ENCODE measurements at places on chromosomes 12 and 14.

- no peak for DNase-seq
These were observed 24.0 kb downstream of the TCTN1 start for GRCh38 chr12:110637869-110638441.

DNA sequence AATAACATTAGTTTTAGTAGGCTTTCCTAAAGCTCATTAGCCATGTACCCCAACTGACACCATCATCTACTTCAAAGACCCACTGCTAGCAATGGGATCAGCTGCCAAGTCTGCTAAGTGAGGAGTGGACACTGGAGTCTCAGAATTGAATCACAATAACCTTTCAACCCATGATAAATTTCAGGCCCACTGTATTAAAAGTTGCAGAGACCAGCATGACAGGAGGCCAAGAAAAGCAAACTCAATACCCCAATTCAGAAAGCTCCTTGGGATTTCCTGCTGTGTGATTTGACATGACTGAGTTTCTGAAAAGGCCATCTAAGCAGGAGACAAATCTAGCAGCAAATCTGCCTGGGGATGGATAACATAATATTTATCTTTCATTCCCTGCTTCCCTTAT is 320.7 kb downstream of the NELL2 start:
- no peak for DNase-seq

- DNase-seq = no peak
These were observed 75.0 kb downstream of the DIP2B start for GRCh38 chr12:50579757-50580267.

- no peak for DNase-seq
These were observed 73.7 kb downstream of the DCAF5 start for GRCh38 chr14:69079188-69079742.

DNA sequence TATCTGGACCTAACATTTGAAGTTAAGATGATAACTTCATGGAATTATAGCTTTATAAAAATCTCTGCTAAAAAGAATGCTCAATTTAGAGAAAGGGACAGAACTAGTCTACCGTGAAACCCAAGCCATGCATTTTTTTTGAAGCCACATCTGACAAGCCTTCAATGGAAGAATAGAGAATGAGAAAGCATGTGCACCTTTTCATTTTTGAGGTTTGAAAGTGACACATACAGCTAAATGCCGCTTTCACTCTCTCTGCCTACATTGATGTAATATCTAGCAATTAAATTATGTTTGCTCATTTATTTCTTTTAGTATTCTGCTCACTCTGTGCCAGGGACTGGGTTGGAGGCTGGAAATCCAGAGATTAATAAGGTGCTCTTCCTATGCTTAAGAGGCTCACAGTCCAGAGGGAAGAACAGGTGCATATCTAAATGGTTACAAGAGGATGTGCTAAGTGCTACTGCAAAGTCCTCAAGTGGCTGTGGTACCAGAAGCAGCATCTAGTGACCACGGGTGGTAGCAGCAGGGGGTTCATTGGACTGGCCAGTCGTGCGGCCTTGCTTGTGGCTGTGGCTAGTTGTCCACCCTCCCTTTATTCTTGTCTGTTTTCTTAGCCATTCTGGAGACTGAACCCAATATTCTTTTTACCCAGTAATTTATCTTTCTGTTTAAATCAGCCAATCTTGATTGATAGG is 60.4 kb downstream of the PPP1R36 start:
- DNase-seq = no peak

- no peak for DNase-seq
These were observed 53.9 kb downstream of the ACACB start for GRCh38 chr12:109170324-109170723.

DNA sequence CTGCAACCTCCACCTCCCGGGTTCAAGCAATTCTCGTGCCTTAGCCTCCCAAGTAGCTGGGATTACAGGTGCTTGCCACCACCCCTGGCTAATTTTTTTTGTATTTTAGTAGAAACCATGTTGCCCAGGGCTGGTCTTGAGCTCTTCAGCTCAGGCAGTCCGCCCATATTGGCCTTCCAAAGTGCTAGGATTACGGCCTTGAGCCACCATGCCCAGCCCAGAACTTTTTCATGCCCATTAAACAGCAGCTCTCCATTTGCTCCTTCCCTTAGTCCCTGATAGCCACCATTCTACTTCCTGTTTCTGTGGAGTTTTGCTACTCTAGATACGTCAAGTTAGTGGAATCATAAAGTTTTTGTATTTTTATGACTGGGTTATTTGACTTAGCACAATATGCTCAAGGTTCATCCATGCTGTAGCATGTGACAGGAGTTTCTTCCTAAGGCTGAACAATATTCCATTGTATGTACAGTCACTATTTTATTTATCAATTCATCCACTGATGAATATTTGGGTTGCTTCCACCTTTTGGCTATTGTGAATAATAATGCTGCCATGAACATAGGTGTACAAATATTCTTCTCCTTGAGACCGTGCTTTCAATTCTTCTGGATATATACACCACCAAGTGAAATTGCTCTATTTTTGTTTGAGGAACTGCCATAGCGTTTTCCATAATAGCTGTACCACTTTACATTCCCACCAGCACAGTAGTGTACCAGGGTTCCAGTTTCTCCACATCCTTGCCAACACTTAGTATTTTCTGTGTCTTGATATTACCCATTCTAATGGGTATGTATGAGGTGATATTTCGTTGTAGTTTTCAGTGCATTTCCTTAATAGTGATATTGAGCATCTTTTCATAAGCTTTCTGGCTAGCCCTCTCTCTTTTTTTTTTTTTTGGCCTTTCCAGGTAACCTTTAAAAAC is 15.0 kb downstream of the ATF1 start:
- DNase-seq = no peak

DNA sequence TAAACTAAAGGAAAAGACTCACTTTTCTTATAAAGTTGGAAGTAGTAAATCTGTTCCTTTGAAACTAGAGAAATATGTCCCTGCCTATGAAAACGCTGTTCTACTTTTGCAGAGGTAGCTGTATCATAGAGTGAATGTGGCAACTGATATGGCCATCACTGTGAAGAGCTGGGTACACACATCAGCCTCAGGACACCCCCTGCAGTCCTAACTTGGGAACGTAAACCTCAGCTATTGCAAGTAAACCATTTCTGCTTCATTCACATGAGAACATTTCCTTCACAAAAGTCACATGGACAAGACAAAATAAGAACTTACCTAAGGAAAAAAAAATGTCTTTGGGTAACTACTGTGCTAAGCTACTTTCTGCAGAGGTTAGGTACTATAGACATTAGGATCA is 233.3 kb upstream of the PPFIA2 start:
- DNase-seq = no peak

- no peak for DNase-seq
These were observed 164.6 kb downstream of the GCH1 start for GRCh38 chr14:54738009-54738408.

- DNase-seq = no peak
These were observed 236.5 kb downstream of the PHLDA1 start for GRCh38 chr12:75795125-75795524.

DNA sequence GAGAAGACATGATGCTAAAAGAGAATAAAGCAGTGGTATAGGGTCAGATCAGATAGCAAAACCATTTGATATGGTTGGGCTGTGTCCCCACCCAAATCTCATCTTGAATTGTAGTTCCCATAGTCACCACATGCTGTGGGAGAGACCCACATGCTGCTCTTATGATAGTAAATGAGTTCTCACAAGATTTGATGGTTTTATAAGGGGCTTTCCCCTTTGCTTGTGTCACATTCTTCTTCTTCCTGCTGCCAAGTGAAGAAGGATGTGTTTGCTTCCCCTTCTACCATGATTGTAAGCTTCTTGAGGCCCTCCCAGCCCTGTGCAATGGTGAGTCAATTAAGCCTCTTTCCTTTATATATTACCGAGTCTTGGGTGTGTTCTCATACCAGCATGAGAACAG is 49.4 kb downstream of the SLC16A7 start:
- no peak for DNase-seq

- no peak for DNase-seq
These were observed 199.6 kb upstream of the TMEM260 start for GRCh38 chr14:56379956-56380355.

DNA sequence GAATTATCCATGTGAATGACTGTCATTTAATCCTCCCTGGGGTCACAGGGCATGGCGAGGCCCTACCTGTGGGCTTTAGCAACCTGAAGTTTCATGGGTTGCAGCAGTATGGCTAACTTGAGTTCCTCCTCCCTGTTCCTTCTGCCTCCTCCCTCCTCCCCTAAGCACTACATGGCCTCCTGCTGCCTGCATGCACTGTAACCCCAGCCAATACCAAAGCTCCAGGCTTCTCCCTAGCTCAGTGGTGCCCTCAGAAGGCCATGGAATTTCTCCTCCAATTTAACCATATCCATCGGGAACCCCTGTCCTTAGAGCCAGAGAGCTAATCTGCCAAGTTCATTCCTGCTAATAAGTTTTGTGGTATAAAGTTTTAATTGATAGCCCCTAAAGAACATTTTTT is 95.1 kb downstream of the NT5DC3 start:
- no peak for DNase-seq

DNA sequence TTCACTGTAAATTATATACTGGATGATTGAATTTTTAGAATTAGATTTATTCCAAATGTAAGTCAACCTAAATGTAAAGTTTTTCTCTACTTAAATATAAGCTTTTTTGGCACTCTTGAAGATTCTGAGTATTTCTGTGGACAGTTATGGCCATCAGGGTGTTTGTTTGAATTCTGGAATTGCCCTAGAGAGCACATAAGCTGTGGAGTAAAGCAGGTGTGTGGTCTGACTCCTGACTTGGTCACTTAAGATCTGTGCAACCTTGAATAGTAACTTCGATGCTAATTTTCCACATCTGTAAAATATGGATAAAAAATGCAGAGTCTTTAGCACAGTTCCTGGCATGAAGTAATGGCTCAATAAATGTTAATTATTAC is 64.4 kb downstream of the FUT8 start:
- no peak for DNase-seq

DNA sequence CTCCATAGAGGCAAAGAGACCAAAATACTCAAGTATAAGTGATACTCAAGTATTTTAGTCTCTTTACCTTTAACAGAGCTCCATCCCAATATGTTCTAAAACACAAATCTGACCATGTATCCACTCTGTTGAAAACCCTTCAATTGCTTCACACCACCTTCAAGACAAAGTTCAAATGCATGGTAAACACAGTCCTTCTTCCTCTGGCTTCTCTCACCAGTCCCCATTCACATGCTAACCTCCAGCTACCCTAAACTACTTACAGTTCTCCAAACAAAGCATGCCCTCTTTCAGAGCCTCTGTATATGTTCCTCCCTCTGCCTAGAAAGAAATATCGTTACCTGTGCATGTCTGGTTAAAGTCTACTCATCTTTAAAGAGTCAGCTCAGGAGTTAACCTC is 100.2 kb downstream of the NUMB start:
- DNase-seq = no peak

DNA sequence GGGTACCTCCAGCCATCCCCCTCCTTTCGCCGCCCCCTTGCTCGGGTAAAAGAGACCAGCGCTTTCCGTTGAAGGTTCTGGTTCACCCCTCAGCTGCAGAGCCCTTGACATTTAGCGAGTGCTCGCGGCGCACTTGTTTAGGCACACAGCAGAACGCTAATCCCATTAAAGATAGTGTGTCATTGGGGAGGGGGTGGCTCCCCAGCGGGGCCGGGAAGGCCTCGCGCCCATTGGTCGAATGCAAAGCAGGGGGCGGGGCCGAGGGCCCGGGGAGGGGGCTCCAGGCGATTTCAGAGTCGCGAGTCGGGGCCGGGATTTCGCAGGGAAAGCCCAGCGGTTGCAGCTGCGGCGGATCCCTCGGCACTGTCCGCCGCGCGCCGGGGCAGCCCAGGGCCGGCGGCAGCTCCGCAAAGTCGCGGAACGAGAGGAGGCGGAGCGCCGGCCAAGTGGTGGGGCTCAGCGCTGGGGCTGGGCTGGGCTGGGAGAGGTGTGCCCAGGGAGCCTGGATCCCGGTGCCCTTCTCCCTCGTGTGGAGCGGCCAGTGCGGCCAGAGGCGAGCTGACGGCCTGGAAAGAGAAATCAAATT is 122.9 kb downstream of the TSPAN9 start:
- DNase-seq = no peak

DNA sequence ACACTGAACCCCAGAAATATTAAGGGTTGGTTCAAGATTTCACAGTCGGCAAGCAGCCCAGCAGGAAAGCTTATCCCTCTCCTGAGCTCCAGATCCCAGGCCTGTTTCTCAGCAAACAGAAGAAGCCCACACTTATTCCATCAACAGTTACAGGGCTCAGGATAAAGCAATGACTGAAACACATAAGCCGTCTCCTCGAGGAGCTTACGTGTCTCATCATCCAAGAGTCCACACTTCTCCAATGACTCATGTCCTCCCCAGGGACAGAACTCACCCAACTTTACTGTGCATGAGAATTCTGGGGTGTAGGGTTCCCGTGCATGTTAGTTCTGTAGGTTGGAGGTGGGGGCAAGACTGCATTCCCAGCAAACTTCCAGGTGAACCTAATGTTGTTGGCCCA is 31.2 kb downstream of the GSC start:
- no peak for DNase-seq

- DNase-seq = no peak
These were observed 43.9 kb downstream of the RIN3 start for GRCh38 chr14:92557544-92557912.

DNA sequence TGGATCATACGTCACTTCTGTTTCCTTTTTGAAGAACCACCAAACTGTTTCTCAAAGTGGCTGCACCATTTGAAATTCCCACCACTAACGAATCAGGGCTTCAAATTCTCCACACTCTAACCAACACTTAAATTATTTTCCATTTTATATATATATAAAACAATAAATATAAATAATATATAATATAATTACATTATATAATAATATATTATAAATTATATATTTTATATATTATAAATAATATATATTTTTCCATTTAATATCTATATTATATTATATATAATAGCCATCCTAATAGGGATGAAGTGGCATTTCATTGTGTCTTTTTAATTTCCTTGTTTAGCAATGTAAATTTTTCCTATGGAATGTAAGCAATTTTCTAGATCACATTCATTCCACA is 24.6 kb upstream of the CIT start:
- DNase-seq = no peak

DNA sequence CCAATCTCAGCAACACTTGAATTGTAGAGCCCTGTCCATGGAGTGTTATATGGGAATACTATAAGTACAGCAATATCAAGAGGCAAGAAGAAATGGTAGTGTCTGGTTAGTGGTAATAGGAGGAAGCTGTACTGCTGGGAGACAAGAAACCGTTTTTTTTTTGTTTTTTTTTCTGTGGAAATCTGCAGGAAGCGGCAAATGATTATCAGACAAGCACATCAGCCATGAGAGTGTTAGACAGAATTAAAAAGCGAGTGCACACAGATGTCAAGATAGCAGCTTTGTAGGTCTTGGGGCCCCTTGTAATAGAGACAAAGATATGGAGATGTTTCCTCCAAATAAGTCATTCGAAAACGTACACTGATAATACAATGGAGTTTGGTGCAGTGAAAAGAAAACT is 6.7 kb downstream of the TESPA1 start:
- DNase-seq = no peak

- DNase-seq = no peak
These were observed 38.0 kb downstream of the SPPL3 start for GRCh38 chr12:120866108-120866507.
